ENCODE measurements at places on chromosomes 5 and 9. TPM values are rescaled to one million over a fixed set of nuclear protein-coding genes. Genes with fewer than 3 reads are reported as not detected.
A peak's percentile ranks its signal among the peaks of the same experiment; 100 is the strongest.

QRFP gene
- not detected for total RNA-seq

EIF4E1B gene
- not detected for total RNA-seq

CKMT2 gene
- 5.3 TPM for total RNA-seq

TAF11L10 gene
- total RNA-seq: not detected

TEX48 gene
- not detected for total RNA-seq

GRCh38 chr9:136326061-136326760 lies 1.1 kb upstream of the GPSM1 start:
- peak overlapping the region; percentile 78 for H3K27ac ChIP-seq
- peak overlapping the region; percentile 75 for H3K4me3 ChIP-seq
- H3K36me3 ChIP-seq: no peaks in the 10 kb centered on the region
- DNase-seq: no peak
- H3K4me1 ChIP-seq: peaks cover 9% of the 10 kb centered on the region

DNA sequence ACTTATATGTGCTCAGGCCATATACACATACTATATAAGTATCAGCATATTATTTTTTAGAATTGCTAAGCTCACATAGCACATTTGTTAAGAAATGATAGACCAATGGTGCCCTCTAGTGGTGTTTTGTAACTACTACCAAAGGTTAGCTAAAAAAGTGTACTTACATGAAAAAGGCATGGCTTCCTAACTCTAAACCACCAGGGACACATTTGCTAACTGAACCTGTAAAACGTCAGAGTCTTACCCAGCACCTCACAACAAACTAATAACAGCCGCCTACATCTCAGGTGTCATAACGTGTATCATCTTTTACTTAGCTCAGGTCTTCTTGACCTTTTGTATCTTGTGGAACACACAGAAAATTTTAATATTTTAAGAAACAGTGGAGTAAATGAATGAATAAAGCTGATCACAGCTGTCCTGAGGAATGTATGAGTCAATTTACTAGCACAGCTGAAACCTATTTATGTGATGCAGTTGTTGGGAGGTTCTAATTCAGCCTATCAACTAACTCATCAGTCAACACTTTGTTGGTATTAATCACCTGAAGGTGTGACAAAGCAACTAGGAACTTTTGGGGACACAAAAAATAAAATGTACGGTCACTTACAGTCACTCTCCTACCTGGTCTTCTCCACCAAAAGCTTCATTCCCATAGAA lies 72.9 kb downstream of the BAAT start:
- DNase-seq: no peak
- H3K4me1 ChIP-seq: no peaks in the 10 kb centered on the region
- no peaks in the 10 kb centered on the region for H3K27me3 ChIP-seq
- no peak overlapping the region for H3K4me3 ChIP-seq

- no peaks in the 10 kb centered on the region for H3K36me3 ChIP-seq
- DNase-seq: no peak
- H3K27me3 ChIP-seq: no peaks in the 10 kb centered on the region
Observed at GRCh38 chr5:90866333-90866732, 307.7 kb downstream of the ADGRV1 start.

GRCh38 chr5:99030906-99031440 lies 102.2 kb upstream of the CHD1 start:
- DNase-seq: no peak
- H3K4me1 ChIP-seq: no peaks in the 10 kb centered on the region
- H3K27me3 ChIP-seq: no peaks in the 10 kb centered on the region

GRCh38 chr9:78507037-78507436 lies 210.1 kb downstream of the PSAT1 start:
- no peaks in the 10 kb centered on the region for H3K27me3 ChIP-seq
- DNase-seq: no peak
- no peaks in the 10 kb centered on the region for H3K4me1 ChIP-seq
